Fibroblast of villous mesenchyme (primary cell): ENCODE measurements at places on chromosomes 6 and 20. TPM values are rescaled to one million over a fixed set of nuclear protein-coding genes. Genes with fewer than 3 reads are reported as not detected.
A peak's percentile ranks its signal among the peaks of the same experiment; 100 is the strongest.

GRCh38 chr6:3741477-3741871 is 10.0 kb downstream of the PXDC1 start:
- DNase-seq: no peak

- DNase-seq: peak; percentile 91
Observed at GRCh38 chr6:141483598-141484061, 649.1 kb upstream of the GJE1 start.

GRCh38 chr6:85403331-85404015 is 46.4 kb upstream of the NT5E start:
- peak; percentile 82 for DNase-seq

- peak; percentile 76 for DNase-seq
Observed at GRCh38 chr20:7841971-7842310, 98.3 kb downstream of the HAO1 start.

Gene IMPG1
- total RNA-seq: not detected in 2 replicates

DNA sequence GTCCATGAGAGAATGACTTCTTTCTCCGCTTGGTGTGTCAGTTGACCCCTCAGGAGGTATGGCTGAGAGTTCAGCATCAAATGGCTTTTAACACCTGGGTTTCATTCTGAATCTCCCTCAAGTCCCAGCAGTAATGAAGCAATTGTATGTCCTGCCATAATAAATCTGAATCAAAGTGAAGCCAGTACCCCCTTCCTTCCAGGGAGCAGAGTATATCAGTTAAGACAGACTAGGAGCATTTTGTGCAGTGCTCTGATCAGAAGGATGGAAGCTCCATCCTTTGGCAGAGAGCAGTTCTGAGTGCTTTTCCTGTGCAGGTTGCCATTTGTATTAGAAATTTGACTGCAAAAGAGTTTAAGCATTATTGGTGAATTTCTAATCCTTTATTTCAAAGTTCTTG is 46.9 kb upstream of the SPACA1 start:
- no peak for DNase-seq

- peak; percentile 74 for DNase-seq
Observed at GRCh38 chr6:42226645-42227143, 9.0 kb upstream of the MRPS10 start.

DNA sequence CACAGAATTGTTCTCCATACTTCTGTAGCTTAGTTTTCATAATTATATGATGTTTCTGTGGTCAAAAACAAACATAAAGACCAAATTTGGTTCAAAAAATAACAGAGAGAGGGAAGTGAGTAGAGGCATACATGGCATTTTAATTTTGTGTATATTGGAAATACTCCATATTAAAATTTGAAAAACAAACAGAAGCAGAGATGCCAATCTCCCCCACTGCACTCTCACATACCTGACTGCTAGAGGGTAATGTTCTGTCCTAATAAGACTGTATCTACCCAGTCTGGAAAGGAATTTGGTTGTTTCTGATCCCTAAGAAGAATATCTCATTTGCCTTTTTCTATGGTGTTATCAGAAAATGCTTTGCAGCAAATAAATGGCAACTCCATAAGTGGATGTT is 959.0 kb upstream of the FLRT3 start:
- DNase-seq: no peak

GRCh38 chr6:113855500-113856374 is 1.4 kb upstream of the MARCKS start:
- peak; percentile 70 for DNase-seq

DNA sequence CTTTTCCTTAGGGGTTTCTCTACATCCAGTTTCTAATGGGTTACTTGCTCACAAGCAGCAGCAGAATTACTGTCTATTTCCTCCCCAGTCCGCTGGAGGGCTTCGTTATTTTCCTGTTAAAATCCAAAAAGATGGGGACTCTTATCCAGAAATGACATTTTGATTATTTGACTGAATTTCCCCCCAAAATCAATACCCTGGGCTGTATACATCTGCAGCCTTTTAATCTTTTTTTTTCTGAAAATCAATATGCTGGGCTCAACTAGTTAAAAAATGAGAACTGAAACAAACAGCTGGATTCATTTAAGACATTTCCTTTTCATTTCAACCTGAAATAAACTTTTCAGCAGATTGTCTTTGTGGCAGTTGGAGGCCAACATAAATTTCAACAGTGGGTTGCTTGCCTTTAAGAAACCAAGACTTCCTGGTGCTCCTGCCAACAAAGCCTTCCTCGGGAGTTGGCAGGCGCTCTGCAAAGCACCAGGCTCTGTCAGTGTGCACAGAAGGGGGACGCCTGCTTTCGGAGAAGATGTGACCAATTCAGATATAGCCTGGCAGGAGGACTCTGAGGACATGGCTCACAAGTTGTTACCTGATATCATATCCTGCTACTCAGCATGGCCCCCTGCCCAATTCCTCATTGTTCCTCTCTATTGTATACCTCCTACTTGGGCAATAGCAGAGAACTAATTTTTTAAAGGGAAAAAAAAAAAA is 204.7 kb upstream of the ARG1 start:
- DNase-seq: no peak

- DNase-seq: peak; percentile 92
Observed at GRCh38 chr6:48426636-48427035, 315.6 kb upstream of the PTCHD4 start.

GRCh38 chr20:13995841-13996240 is 525 bp downstream of the MACROD2 start:
- DNase-seq: no peak

DNA sequence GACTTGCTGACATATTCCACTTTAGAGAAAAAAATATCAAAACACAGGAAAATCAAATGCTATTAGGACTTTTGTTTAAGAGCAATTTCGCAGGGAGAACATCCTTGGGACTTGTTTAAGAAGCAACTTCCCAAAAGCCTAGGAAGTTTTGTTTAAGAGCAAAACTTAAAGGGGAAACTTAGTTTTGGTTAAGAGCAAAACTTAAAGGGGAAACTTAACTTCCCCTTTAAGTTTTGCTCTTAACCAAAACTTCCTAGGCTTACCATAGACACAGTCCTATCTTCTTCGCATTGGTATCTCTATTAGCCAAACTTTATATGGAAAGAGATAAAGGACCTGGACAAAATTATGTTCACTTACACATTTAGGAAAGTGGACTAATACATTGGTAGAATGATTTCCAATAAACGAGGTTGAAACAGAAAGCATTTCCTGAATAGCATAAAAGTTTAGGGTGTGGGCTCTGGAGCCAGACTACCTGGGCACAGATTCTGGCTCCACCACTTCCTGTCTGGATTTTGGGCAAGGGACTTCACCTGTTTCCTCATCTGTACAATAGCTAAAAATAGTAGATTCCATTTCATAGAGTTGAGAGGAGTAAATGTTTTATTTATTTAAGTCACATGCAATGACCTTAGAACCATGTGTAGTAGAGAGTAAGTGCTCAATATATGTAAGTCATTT is 15.7 kb downstream of the PAQR8 start:
- DNase-seq: no peak

- DNase-seq: no peak
Observed at GRCh38 chr20:2234598-2235191, 61.1 kb upstream of the TGM3 start.

Gene MUC22
- not detected in 2 replicates for total RNA-seq

DNA sequence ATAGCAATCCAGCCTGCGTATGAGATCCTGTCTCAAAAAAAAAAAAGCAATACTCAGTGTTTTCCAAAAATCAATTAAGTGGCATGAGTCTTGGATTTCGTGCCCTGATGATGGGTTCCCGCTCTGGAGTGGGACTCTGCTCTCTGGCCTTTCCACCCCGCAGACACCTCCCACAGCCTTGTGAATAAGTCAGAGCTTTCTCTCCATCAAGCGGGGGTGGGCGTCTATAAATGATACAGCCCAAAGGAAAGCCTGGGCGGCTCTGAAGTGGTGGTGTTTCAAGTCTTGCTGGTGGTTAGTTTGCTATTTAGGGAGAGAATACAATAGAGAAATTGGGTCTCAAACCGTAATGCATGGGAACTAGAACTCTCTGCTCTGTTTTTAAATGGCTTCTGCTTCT is 52.5 kb upstream of the TAGAP start:
- no peak for DNase-seq

DNA sequence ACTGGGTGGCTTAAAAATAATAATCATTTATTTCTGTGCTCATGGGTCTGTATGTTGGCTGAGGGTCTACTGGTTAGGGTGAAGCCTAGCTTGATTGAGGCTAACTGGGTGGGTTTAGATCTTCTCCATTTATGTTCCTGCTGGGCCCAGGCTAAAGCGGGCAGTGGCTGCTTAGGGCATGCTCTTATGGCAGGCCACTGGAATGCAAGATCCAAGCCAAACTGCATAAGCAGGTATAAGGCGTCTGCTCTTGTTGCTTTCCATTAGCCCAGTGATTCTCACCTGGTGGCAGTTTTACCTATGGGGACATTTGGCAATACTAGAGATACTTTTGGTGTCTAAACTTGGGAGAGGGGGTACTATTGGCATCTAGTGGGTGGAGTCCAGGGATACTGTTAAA is 44.5 kb downstream of the QKI start:
- no peak for DNase-seq

Gene IL17F
- under 0.01 TPM in 1 of 2 replicates, not detected in the other for total RNA-seq

- no peak for DNase-seq
Observed at GRCh38 chr6:130787726-130788500, 39.3 kb upstream of the SMLR1 start.

GRCh38 chr20:35145141-35145564 is 2.0 kb downstream of the EDEM2 start:
- DNase-seq: peak; percentile 79

Gene SASH1
- 39.7 and 58.9 TPM in 2 replicates for total RNA-seq

Gene NRM
- 3.5 and 5.5 TPM in 2 replicates for total RNA-seq

Gene SLC12A5
- under 0.01 TPM in 2 replicates for total RNA-seq

Gene CDH26
- 0.32 and 0.86 TPM in 2 replicates for total RNA-seq

DNA sequence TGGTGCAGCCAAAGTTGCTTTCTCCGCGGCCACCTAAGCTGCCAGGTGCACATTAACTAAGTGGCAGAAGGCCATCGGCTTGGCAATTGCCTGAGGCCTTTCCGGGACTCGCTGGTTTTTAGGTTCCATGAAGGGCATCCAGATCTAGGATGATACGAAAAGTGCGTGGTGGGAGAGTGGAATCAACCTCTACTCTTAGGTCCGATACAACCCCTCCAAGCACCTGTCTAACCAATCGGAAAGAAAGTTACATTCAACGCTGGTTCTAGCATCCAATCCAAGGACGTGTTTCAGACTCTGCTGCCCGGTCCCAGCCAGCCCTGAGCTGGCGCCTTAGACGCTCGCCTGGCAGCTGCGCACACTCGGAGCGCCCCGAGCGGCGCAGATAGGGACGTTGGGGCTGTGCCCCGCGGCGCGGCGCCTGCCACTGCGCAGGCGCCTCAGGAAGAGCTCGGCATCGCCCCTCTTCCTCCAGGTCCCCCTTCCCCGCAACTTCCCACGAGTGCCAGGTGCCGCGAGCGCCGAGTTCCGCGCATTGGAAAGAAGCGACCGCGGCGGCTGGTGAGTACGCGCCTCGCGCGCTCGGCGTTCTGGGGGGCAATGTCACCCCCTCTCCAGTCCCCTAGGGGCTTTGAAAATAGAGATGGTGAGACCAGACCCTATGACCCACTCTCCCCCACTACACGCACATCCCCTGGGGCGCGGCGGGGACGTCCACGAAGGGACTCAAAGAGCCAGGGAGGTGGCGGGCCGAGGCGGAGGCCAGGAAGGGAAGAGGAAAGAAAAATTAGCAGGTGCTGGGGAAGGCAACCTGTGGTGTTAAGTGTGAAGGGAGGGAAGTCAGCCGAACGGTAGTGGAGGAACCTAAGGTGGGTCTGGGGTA is at the start of gene ENPP4:
ENPP4 (plus strand) TSS at position 361 of the 883 bp plus-strand sequence. CDS start 9,595 bp downstream, outside the sequence.
- DNase-seq: peak; percentile 53

Gene ZNF322
- 16.8 and 17.7 TPM in 2 replicates for total RNA-seq

DNA sequence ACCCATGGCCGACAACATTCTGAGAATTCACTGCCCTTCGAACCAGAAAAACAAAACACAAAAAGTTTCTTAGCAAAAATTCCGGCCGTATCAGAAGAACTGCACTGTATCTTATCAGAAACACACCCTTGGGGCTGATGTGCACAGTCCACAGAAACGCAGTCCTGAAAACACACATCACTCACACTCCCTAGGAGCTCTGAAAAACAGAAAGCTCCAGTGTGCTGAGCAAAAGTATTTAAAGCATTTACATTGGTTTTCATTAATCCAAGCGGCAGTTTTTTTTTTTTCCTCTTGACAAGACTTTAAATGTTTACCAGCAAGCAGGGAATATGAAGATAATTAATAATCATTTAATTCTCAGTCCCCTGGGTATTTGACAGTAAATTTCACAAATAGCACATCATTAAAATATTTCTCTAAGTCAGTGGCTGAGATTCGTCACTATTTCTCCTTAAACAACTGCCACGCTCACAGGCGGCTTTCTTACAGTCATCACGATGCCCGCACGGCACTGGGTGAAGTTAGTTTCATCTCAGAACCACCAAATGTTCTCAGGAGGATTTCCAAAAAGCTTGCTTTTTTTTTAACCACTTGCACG is 13.3 kb downstream of the NFATC2 start:
- DNase-seq: peak; percentile 62

Gene TP53TG5
- total RNA-seq: not detected in 2 replicates

Gene NR2E1
- total RNA-seq: not detected in 2 replicates

Gene VSTM2L
- 0.32 and 1.3 TPM in 2 replicates for total RNA-seq

DNA sequence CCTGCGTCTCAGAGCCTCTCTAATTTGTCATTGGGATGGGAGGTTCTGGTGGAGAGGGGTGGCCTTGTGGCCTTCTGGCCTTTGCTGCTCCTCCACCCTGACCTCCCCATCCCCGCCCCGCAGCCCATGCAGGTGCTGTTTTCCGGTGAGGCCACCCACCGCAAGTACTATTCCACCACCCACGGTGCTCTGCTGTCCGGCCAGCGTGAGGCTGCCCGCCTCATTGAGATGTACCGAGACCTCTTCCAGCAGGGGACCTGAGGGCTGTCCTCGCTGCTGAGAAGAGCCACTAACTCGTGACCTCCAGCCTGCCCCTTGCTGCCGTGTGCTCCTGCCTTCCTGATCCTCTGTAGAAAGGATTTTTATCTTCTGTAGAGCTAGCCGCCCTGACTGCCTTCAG is 171.8 kb upstream of the RNF24 start:
- no peak for DNase-seq

DNA sequence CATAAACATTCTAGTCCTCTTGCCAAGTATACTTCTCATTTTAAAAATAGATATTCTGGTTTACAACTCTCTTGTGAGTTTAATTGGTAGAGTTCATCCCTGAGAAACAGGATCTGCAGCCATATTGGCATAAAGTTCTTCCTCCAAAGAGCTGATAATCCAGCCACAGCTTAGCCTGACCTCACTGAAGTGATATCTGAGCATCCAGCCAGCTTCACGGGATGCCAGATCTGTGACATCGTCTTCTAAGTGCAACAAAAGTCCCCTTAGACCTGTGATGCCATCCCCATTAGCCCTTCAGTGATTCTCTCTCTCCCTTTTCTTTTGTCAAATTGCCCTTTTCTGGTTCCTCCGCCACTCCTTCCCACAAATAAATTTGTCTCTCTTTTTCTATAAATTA is 180.6 kb upstream of the STXBP5 start:
- DNase-seq: no peak

GRCh38 chr6:14791526-14791925 is 454.3 kb upstream of the JARID2 start:
- peak; percentile 75 for DNase-seq
